ENCODE measurements at places on chromosomes 11 and 22.

DNA sequence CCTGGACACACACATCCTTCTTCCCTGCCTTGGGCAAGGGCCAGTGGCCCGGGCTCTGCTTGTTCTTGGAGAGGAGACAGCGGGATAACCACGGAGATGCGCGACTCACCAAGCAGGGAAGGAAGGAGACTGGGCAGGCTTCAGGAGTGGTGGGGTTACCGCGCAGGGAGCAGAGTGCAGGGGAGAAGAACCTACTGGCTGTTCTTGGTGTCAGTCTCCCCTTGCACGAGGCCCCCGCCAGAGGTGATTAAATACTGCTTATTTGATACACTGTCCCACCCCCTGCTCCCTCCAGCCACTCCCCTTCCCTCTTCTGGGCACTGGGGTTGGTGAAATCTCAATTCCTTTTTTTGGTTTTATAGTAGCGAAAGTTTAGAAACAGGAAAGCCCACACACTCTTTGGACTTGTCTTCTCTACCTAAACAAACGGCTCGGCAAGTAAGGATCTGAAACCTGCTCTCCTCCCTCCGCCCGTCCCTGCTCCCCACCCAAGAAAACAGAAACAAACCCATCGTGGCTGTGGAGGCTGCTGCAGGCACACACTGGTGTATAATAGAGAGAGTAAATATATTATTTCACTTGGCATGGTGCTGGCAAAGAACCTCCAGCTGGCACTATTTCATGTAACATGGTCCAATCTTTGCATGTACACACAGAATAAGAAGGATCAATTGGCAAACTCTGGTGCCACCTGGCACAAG lies 10.8 kb downstream of the LARGE2 start:
- no peak for DNase-seq

- no peak for DNase-seq
Observed at GRCh38 chr11:101429703-101430540, 153.9 kb downstream of the TRPC6 start.

DNA sequence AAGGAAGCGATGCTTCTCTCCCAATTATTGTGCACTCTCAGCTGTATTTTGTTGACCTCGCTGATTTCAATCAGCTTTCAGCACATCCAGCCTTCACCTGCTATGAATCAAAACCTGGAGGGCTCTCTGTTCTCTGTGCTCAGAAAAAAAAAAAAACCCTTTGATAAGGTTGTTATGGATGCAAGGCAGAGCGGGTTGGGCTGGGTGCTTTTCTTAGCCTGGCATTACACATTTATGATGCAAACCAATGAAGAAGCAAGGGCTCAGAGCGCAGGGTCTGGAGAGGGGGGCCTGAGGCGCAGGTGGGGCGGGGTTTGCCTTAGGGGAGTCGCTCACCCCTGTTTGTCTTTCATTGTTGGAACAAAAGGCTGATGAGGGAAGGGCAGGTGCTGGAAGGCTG lies 86.0 kb upstream of the CADM1 start:
- no peak for DNase-seq

- DNase-seq, result no peak
Observed at GRCh38 chr11:21278840-21279239, 609.5 kb downstream of the NELL1 start.

DNA sequence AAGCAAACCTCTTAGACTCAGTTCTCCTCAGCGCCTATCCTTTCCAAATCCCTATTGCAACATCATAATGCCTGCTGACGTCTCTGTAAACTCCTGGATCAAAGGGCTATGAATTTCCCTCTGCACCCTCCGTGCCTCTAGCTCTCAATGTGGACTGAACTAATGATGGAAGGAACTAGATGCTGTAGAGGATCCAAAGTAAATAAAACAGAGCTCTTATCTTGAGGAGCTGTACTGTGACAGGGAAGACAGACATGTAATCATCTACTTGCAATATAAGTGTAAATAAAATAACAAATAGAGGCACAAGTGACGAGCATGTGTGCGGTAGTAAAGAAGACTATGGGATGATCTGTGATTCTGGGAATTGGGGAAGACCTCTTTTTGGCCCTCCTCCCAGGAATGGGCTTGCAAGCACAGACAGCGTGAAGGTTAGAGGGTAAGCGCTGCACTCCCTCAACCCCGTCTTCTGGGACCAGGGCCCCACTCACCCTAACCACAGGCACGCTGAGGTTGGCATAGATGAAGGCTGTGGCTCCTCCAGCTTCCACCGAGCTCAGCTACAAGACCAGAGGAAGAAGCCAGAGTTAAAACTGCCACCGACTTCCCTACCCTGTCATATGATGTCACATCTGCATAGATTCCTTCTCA lies 42.2 kb downstream of the P4HA3 start:
- no peak for DNase-seq

GRCh38 chr11:61131998-61132555 lies 29.1 kb downstream of the VPS37C start:
- no peak for DNase-seq

DNA sequence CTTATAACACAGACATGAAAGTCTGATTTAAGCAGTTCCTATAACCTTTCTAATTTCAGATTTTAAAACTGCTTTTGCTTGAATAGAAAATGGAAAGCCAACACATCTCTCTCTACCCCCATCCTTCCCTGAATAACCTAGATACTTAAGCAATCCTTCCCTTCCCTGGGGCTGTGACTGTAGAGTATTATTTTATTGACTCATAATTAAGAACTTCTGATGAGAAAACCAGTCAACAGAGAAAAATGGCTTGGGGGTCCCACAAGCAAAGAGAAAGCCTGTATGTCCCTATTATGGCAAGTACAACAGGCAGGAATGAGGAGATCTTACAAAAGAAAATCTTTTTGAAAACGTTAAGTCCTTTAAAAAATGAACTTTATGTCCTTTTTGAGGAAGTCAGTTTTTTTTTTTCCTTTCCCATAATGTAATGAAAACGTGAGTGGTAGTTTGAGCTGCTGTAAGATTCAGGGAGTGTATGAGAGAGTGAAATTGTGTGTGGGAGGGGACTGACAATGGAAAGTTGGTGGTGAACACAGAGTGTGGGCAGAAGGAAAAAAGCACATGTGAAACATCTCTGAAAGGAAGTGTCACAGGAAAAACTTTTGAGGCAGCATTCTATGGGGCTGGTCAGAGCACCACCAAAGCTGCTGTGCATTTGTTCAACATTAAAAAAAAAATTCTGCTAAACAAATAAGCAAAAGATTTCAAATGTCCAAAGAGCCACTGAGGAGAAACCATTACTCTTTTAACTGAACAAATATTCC lies 154.6 kb downstream of the MAML2 start:
- peak; percentile 35 for DNase-seq

GRCh38 chr11:117820071-117820470 lies 4.5 kb downstream of the FXYD2 start:
- DNase-seq, result no peak

- DNase-seq, result no peak
Observed at GRCh38 chr11:37613031-37613430, 1015.0 kb upstream of the RAG2 start.

- no peak for DNase-seq
Observed at GRCh38 chr22:35135165-35135564, 69.2 kb downstream of the ISX start.

DNA sequence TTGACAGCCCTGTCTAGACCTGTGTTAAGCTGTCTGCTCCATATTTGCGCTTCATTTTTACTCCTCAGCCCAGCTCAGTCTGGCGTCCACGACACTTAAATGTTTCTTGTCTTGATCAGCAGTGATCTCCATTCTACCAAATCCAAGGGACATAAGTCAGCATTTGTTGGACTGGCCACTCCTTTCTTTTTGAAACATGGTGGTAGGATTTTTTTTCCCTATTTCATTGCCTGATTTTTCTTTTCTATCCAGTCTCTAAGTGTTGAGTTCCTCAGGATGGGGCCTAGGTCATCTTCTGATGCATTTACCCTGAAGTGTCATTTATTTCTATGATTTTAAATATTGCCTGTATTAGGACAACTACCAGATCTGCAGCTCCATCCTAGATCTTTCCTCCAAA lies 873 bp downstream of the NCAPH2 start:
- no peak for DNase-seq

DNA sequence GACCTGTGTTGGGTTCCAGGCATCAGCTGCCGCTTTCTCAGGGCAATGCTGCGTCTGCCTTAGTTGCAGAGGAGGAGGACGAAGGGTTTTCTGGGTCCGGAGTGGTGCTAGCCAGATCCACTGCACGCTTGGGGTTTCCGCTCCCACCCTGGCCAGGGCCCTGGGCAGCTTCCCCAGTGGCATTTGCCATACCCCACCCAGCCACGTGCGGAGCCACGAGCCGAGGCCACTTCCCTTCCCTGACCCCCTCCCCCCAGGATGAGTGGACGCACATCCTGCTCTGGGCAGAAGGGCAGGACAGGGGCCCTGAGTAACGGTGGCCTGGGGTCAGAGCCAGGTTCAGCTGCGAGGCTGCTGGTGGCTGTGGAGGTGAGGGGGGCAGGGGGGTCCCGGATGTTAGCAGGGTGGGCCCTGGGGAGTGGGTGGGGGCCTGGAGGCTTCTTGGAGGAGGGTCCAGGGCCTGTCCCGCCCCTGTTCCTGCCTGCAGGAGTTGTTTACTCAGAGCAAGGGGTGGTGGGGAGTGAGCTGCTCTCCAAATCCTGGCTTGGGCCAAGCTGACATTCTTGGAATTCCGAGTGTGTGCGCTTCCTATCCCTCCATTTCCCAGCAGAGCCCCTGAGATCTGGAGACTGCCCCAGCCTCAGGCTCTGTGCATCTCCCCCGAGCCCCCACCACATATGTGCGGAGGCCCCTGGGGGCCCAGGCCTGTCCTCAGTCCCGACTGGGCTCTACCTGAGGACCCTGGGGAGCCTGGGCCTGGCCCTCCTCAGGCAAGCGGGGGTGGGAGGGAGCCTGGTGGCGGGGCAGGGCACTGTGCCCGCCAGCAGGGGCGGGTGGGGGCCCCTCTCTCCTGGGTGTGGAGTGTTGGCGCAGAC lies 1.4 kb downstream of the TSPAN4 start:
- peak; percentile 92 for DNase-seq

DNA sequence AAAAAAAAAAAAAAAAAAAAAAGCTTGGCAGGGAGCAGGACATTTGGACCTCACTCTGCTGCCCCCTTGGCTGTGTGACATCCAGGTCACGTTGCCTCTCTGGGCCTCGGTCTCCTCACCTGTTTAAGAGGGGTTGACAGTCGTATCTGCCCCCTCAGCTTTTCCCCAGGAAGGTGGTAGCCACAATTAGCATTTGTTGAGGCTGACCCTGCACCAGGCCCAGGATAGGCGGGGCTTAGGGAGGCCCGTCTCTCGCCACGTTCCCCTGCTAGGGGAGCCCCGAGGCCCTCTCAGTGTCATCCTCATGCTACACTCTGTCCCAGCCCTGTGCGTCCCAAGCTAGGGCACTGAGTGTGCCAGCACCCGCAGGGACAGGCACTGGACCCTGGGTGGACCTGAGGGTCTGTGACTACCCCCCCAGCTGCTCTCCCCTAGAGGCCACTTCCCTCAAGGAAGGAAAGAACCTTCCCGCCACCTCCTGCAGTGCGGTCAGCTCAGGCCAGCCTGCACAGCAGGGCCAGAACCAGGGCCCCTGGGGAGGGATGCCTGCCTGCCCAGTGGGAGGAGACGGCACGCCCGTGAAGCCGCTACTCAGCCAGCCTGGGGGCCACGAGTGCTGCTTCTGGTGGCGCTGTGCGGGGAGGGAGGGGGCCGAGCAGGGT lies 38.5 kb upstream of the PPARA start:
- DNase-seq, result no peak

- no peak for DNase-seq
Observed at GRCh38 chr11:253160-253885, 16.5 kb downstream of the PSMD13 start.

DNA sequence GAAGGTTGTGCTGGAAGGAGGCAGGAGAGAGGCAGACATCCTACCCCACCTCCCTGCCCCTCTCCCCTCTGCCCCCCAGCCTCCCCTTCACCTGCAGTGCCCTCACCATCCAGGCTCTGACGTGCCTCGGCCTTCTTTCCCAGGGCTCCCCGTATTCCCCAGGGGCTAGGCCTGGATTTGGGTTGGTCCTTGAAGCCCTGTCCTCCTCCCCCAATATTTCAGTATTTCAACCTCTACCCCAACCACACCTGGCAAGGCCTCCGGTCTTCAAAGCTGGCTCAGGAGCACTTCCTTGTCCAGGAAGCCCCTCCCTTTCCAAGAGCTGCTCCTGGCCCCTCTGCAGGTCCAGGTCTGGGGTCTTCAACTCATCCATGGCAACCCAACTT lies 8.6 kb upstream of the PDE2A start:
- no peak for DNase-seq

GRCh38 chr11:123060277-123061000 lies 1.5 kb downstream of the HSPA8 start:
- DNase-seq, result no peak

DNA sequence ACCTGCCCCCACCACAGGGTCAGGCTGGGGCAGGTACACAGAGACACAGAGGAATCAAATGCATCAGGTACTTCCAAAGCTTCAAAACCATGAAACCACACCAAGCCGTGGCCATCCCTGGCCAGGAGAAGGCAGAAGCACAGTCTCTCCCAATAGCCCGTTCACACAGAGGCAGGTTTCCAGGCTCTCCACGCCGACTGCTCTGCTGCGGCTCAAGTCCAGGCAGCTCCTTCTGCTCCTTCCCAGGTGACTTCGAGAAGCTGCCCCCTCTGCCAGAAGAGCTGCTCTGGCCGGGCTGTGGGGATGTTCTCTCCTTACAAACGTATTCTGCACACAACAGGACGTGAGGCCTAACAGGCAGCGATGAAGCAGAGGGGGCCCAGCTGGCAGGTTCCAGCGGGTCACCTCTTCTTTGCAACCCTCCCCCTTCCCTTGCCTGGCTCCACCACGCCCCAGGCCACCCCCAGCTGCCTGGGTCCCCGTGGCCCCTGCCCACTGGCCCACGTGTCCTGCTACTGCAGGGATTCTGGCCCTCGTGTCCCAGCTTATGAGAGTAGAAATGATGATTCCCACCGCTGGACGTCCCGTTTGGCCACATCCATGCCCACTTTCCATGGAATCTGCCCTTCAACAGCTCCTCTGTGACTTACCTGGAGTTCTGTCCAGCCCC lies 26.1 kb downstream of the BRD1 start:
- DNase-seq, result no peak

- DNase-seq, result no peak
Observed at GRCh38 chr11:110909336-110909735, 197.1 kb upstream of the ARHGAP20 start.

- DNase-seq, result no peak
Observed at GRCh38 chr11:25298450-25298849, 801.6 kb downstream of the LUZP2 start.

DNA sequence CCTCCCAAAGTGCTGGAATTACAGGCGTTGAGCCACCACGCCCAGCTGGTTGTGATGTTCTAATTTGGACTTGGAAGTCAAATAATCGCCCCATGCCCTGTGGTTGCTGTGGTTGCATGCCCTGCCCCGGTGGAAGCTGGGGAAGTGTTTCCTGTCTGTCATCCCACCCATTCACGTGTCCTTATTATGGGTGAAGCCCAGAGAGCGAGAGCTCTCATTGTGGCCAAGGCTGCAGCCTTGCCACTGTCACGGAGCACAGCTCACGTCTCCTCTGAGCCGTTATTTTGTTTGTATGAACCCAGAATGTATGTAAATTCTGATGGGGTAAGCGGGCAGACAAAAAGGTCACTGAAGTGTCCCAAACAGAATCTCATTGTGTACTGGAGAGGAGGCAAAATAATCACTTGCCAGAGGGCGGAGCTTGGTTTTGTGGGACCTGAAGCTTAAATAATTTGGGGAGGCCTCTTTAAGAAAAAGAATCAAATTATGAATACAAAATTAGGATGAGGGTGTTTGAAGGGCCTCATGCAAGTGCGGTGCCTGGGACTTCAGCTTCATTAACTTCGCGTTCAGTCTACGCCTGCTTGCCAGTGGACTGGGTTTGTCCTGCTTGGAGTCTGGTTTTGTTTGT lies 25.8 kb upstream of the TREH start:
- no peak for DNase-seq

Measured in AG09319 (cell line).